Cerebellar cortex (tissue), 1 donor: ENCODE measurements at places on chromosomes 2 and 18.

DNA sequence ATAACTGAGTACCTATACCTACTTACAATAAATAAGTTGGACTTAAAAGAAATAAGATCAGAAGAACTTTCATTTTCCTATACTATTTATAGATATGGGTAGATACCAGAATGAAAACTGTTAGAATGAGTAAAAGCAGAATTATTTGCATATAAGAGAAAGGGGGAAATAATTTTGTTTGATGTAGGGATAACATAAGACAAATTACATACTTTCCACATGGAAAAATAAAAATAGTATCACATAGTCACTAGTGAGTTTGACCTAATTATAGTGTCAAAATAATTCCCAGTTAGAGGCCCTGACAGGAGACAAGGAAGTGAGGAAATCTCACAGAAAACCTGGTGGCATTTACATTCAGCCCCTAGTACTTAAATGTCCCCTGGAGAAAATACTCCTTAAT lies 28.6 kb downstream of the KCMF1 start:
- no peak for DNase-seq

- no peak for DNase-seq
Measured at GRCh38 chr2:215565897-215566296, 130.0 kb upstream of the FN1 start.

GRCh38 chr18:42141439-42141838 lies 186.4 kb downstream of the PIK3C3 start:
- no peak for DNase-seq

- DNase-seq, result no peak
Measured at GRCh38 chr2:127680706-127681287, 5.5 kb upstream of the LIMS2 start.

GRCh38 chr2:10407841-10408648 lies 40.1 kb downstream of the ODC1 start:
- no peak for DNase-seq
